ENCODE measurements at places on chromosomes 5 and 9.

- DNase-seq = no peak
These were observed 282.9 kb downstream of the FER start for GRCh38 chr5:109030360-109031143.

DNA sequence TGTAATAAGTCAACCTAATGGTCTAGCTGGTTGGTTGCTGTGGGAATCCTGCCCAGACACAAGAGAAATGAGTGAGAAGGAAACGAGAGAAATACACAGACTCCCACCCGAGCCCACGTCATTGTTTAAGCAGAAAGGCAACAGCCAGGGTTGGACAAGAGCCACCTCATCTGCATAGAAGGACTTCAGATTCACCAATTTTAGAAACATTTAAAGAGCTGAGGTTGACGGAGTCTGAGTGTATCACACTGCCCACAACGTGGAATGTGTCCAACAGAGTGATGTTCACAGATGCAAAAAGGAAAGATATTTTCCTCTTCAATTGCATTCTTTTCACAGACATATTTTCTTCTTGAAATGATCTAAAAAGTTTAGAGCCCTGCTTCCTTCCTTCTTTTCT lies 349.5 kb downstream of the AGTPBP1 start:
- DNase-seq = no peak

DNA sequence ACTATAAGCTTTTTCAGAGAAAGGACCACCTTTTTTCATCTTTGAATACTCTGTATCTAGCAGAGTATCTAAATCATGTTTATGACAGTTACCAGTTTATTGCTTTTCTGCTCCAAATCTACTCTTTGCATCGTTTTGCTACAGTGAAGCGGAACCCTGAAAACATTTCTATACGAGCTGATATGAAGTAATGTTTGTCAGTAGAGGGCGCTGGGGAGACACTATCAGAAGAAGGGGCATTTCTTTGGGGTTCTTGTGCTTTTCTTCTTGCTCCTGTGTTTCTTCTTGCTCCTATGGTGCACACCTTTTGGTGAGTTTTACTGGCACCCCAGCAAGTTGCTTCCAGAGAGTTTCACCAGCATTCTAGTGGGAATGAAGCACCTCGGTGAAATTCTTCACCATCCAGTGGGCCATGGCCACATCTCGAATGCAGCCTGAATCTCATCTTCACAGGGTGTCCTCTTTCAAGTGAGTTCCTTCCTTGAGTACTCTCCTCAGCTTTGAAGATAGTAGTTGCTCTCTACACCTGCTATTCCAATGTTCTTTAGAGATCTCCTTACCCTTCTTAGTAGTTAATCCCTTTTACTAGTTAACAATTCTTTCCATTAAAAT lies 98.4 kb downstream of the FGF1 start:
- no peak for DNase-seq

GRCh38 chr9:114047717-114048116 lies 30.4 kb downstream of the AMBP start:
- DNase-seq = no peak

DNA sequence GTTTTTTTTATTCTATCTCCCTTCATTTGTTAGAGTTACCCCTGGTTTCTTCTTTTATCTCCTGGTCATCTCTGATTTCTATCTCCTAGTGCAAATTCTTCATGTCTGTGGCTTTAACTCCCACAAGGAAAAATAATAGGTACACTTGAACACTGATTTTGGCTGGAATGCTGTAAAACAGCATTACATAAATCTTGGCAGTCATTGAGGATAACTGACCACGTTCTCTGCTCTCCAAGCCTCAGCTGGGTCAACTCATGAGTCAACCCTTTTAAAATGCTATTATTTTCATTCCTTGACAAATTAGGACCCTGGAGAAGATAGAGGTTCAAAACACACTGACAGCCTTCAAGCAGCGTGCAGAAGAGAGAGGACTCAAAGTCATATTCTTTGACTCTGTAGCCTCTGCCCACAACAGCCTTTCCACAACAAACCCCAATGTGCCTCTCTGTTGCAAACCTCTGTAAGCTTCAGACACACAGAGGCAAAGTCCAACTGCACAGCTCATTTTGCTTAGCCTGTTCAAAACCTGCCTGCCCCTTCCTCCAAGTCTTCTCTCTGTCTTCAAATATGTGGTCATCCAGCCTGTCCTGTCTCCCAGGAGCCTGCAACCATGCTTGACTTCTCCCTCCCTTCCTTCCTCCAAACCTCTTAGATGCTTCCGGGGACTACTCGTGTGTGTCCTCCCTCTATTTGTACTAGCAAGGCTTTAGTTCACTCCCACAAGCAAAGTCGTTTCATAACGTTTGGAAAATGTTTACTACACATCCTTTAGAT lies 398.4 kb downstream of the MED10 start:
- DNase-seq = no peak

DNA sequence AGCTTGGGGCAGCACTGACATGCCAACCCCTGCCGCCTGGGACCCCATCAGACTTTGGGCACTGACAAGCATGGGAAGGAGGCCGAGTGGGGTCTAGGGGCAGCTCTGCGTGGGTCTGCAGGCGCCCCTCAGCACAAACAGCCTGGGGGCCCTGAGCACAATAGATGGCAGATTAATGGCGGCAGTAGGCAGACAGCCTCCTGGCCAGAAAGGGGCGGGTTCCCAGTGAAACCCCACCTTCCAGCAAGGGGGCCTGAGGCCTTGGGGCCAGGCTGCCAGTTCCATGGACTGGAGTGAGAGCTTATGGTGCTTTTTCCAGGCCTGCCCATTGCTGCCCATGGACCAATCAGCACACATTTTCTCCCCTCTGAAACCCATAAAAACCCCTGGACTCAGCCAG lies 2031.2 kb downstream of the EFNA5 start:
- no peak for DNase-seq

DNA sequence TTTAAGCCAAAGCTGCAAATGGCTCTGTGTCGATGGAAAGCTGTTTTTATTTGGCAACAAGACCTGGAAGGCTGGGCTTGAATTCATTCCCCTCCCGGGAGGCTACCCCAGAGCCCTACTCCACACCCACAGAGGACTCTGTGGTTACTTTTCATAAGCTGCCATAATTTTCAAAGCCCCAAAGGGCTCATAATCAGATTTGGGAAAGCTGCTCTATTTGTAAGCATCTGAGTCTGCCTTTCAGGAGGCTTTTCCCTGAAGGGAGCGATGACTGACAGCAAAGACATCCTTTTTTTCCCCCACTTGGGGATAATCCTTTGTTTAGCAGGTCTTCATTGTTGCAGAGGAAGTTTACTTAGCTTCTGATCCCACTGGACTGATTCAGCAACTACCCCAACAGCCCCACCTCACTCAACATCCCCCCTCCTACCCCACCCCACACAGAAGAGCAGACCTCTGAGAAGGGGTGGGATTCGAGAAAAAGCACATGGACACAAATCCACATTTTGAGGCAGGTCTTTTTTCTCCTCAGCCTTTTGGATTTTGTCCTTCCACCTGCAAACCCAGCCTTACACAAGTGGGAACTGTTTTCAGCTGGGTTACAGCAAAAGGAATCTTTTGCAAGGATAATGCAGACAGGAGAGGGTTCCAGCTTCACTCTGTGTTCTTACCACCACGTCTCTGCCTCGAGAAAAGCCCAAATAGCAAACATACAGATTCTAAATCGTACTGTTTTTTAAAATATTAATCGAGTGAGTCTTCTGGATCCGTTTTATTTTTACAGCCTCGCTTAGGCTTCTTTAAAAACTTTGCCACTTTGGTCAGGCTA lies 244.4 kb upstream of the TUT7 start:
- no peak for DNase-seq

DNA sequence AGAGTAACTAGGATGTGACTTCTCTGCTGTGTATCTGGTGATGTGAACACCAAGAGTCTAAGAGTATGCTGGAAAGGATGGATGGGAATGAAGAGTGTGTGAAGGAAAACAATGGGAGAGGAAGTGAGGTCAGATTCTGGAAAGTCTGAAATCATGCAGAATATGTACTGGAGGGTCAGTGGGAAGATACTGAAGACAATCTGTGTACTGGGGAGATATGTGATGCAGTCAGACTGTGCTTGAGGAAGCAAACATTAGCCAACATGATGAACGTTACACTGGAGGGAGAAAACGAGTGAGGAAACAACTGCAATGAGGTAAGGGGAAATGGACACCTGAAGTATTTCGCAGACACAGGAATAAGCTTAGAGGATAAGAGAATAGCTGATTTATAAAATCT lies 105.7 kb downstream of the NR3C1 start:
- no peak for DNase-seq

DNA sequence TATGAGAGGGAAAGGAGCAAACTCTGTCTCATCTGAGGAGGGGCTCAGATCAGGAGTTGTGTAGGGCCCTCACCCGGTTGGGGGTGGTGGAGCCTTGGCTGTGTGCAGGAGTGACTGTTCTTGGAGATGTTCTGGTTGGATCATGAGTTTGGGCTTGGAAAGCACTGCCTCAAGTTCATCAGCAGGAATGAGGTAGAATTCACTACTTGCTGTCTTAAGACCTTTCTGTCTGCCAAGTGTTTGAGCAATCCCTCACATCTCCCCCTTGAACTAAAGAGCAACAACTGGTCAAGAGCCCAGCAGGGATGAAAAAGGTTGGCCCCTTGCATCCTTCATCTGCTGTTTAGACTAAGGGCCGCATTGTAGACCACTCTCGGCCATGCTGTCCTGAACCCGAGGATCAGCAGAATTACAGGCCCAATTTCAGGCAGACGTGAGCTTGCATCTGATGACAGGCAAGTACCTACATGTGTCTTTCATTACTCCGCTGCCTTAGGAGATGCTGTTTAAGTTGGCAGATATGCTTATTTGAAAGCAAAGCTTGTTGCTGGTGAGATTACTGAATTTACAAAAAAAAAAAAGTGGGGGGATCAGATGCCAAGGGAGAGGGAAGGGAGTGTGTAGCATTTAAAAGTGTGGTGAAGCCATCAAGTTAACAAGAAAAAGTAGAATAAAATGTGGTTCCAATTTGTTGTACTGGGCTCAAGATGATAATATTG lies 36.4 kb downstream of the PIK3R1 start:
- no peak for DNase-seq

GRCh38 chr9:101705135-101705661 lies 33.2 kb downstream of the GRIN3A start:
- peak; percentile 34 for DNase-seq

- no peak for DNase-seq
These were observed 204.1 kb downstream of the CDH12 start for GRCh38 chr5:22649074-22649473.

- DNase-seq = no peak
These were observed 58.3 kb upstream of the SEMA6A start for GRCh38 chr5:116632890-116633289.

Measured in activated naive CD8-positive, alpha-beta T cell treated with anti-CD3 and anti-CD28 coated beads, Interleukin-2, amount 10 ng/mL, durations not matched to agents 7 days and 5 days (primary cell).